ENCODE measurements at places on chromosomes 1 and 21. TPM values are rescaled to one million over a fixed set of nuclear protein-coding genes. Genes with fewer than 3 reads are reported as not detected.

Gene TDRD5
- not detected for total RNA-seq

Gene CHODL
- total RNA-seq = 0.14 TPM

Gene OR2G6
- not detected for total RNA-seq

Gene OR6K3
- not detected for total RNA-seq

Gene FCRL4
- not detected for total RNA-seq

Gene MTHFR
- 32.5 TPM for total RNA-seq

Gene GTF2B
- total RNA-seq = 71.0 TPM

Gene PLA2G4A
- not detected for total RNA-seq

Gene CLCA4
- total RNA-seq = not detected

Gene NFASC
- total RNA-seq = 0.75 TPM

DNA sequence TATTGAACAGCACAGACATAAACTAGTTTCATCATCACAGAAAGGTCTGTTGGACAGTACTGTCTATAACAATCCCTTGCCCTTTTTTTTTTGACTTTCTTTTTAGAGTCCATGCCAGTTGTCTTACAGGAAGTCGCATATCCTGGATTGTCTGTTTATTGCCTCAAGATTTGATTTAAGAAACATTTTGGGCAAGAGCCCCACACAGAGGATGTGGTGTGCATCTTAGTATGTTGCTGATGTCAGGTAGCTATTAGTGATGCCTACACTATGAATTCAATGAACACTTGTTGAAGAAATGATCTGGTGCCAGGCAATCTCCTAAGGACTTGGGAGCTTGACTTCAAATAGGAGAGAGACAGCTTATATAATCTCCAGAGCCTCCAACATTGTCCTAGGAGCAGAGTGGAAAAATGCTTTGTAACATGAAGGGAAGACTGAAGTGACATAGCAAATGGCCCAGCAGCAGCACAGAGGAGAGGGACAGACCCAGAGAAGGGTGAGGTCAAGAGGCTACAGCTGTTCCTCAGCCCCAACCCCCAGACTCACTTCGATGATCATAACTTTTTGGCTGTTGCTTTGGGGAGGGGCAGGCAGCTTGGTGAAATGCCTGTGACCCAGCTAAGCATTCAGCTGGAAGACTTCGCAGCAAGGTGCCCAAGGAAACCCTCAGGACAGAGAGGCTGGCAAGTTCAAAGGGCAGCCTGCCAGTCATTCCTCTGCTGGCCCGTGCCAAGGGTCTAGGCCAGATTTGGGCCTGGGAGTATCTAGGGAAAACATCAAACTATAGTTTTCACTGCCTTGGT is 7.5 kb upstream of the RAB29 start:
- no peak for DNase-seq

GRCh38 chr1:34500451-34500850 is 254.4 kb upstream of the GJB5 start:
- peak; percentile 66 for DNase-seq

GRCh38 chr1:92486251-92487077 is at the start of gene GFI1:
GFI1 (minus strand) TSS chr1:92486925; CDS start chr1:92483487, 3,438 bp downstream.
- DNase-seq = peak; percentile 75

DNA sequence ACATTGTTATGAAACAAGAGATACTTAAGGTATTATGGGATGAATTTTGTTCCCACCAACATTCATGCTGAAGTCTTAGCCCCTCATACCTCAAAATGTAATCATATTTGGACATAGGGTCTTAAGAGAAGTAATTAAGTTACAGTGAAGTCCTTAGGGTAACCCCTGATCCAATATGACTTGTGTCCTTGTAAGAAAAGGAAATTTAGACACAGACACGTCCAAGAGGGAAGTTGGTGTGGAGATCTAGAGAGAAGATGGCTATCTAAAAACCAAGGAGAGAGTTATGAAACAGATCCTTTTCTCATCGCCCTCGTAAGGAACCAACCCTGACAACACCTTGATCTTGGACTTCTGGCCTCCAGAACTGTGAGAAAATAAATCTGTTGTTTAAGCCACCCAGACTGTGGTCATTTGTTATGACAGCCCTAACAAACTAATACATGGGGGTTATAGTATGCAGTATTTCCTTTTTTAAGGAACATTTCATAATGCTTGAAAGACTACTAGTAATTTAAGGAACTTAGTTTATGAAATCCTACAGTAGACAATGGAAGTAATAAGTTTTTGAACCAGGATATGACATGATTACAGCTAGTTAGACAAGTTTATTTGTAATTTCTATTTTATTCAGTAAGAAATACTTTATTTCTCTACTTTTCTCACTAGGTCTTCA is 875.5 kb upstream of the ADGRL2 start:
- no peak for DNase-seq

- no peak for DNase-seq
Measured at GRCh38 chr1:86521522-86521891, 25.4 kb upstream of the CLCA4 start.

DNA sequence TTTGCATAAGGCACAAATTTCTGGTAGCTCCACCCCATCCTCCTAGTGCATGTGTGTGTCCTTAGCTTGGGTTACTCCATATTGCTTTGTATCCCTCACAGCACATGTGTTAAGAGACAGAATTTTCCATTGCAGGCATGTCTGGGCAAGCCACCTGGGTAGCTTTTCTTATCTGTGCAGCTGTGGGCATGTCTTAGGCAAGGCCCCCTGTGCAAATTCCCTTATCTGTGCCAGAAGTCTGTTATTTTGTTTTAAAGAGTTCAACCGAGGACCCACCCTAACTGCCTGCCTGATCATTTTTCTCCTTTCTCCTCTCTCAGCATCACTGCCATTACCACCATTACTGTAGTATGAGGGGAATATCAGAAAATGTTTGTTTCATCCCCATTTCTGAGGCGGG is 131.9 kb downstream of the CYYR1 start:
- DNase-seq = no peak

GRCh38 chr1:167081594-167082156 is 8.5 kb downstream of the GPA33 start:
- DNase-seq = no peak

- DNase-seq = no peak
Measured at GRCh38 chr1:168454211-168454815, 89.5 kb downstream of the XCL2 start.

DNA sequence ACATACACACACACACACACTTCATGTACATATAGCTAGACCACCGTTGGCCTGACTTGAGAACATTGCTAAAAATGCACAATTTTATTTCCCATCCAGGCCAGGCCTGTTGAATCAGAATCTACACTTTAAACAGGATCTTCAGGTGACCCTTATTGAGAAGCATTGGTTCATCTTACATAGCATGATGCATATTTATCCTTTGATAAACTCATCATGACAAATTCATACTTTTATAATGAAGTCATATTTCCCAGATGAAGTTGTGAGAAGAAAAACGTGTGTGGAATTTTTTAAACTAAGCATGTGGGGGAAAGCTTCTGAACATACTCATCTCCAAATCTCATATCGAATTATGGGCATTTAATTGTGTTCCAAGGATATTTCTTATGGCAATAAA is 877.7 kb downstream of the MRPL39 start:
- no peak for DNase-seq

GRCh38 chr1:165628147-165628822 is 2.7 kb upstream of the MGST3 start:
- DNase-seq = no peak

- no peak for DNase-seq
Measured at GRCh38 chr21:32061729-32062128, 188.9 kb downstream of the HUNK start.

GRCh38 chr1:245715970-245716369 is 561.2 kb downstream of the KIF26B start:
- DNase-seq = no peak

- peak; percentile 88 for DNase-seq
Measured at GRCh38 chr1:10692401-10693021, 103.9 kb downstream of the CASZ1 start.

- DNase-seq = no peak
Measured at GRCh38 chr1:36343651-36344394, 20.4 kb upstream of the EVA1B start.

GRCh38 chr1:214739621-214740238 is 136.7 kb downstream of the CENPF start:
- DNase-seq = no peak

GRCh38 chr1:34753163-34753562 is 1.7 kb upstream of the GJB5 start:
- DNase-seq = no peak

- no peak for DNase-seq
Measured at GRCh38 chr1:53286955-53287354, 40.9 kb downstream of the LRP8 start.

- DNase-seq = peak; percentile 90
Measured at GRCh38 chr1:53485478-53486394, 26.5 kb downstream of the DMRTB1 start.

DNA sequence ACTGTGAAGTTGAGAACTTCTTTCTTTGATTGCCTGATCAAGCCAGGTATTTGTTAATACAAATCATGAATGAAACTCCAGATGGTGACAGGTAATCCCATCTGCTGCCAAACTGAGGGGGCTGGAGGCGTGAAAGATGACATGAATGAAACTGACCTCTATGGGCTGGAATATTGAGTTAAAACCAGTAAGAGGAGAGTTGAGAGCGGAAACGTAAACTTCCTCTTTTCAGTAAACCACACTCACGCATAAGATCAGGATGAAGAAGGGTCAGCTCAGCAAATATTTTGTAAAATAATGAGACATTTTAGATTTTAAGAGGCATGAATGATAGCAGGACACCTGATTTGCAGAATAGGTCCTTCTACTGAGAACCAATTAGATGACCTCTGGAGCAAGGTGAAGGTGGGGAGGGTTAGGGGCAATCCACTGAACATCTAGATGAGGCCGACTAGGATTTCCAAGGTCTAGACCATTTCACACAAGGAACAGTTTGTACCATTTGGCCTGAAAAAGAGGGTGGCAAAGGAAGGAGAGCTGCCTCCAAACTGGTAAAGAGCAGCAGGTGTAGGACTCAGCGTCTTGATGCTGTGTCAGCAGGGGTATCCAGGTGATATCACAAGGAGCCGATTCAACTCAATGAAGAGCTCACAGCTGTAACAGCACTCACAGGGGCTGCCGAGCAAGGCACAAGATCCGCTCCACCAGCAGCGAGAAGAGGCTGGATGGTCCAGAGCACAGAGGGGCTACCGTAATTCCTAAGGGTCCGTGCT is 132.6 kb downstream of the NTPCR start:
- no peak for DNase-seq

DNA sequence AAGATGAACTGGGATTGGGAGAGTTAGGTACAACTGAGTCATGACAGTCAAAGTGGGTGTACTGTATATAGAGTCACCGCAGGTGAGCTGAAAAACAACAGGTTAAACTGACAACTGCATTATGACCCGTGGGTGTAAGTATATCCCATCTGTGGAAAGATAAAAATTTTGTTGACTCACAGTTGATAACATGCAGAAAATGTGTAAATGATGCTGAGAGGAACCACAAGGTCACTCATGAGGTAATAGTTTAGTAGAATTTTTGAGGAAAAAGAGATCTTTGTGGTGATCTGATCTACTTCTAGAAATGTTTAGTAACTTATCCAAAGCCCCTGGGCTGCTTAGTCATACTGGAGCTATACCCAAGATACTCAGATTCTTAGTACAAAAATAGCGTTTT is 838 bp downstream of the OR2C3 start:
- no peak for DNase-seq

DNA sequence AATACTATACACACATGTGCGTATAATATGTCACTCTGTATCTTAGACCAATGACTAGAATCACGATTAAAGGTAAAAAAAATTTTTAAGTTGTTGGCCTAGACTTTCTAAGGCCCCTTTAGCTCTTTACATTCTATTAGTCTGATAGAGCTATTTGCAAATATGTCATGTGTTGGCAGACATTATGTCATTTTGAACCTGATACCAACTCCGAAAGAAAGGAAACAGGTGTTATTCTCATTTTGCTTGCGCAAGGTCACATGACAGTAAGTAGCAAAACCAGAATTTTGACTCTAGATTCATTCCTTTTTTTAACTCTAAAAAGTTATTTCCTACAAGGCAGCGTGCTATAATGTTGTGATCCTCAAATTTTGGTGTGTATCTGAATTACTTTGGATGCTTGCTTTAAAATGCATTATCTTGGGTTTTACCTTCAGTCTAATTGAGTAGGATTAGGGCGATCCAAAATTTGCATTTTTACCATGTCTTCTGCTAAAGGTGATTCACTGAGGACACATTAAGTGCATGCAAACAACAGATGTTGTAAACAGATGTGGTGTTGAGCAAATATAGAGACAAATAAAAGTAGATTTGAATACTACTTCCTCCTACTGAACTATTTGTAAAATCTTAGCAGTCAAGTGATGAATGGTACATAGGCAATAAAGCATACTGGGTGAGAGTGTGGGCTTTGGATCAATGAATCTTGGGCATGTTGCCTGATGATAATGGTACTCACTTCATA is 63.5 kb upstream of the KIAA1614 start:
- DNase-seq = no peak

- DNase-seq = no peak
Measured at GRCh38 chr1:147539122-147539575, 2.2 kb upstream of the BCL9 start.

DNA sequence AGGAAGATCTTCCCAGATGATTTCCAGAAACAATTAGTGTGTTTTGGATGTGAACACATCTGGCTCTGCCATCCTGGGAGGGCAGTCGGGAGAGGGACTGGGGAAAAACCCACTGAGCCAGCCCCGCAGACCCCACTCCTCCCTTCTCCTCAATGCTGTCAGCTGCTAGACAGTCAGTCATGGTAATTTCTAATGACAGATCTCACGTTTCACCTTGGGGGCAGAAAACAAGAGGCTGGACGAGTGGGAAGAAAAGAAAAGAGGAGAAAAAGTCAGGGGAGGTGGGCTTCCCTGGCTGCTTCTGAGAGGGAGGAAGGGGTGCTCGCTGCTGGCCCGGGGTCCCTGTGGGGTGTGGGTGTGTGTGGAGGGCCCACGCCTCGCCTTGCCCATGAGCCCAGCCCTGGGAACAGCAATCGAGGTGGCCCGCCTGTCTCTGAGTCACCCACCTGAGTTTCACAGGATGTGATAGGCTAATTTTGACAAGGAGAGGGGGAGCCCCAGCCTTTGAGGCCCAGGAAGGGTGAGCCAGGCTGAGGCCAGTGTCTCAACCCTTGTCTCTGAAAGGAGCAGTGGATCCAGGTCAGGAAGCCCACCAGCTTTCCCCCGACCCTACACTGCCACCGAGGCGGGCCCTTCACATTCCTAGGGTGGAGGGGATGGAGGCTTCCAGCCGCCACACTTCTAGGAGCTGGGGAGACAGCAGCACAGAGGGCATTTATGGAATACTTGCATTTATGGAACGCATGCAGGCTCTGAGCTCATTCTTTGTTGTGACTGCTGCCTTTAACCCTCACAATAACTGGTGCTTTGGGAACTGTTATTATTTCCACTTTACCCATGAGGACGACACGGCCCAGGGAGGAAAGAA is 49.1 kb upstream of the IFNLR1 start:
- no peak for DNase-seq

- no peak for DNase-seq
Measured at GRCh38 chr1:180945551-180945950, 32.9 kb downstream of the KIAA1614 start.

DNA sequence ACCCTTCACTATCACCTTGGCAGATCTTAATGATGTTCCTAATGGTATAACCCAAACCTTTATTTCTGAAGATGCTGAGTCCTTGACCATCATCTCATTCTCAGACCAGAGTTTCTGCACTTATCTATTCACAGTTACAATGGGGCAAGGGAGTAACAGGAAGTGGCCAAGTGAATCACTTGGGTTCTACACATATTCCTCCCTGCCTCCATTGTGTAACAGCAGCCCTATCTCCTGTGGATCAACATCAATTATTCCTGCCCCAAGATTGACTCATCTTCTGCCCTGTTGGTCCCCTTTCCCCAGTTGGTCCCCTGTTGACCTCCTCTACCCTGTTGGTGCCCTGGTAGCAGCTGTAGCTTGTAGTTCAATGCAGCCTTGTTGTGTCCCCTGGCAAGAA is 10.3 kb upstream of the S100A7 start:
- peak; percentile 21 for DNase-seq
